ENCODE measurements at places on chromosomes 2 and 18.

- no peak for DNase-seq
Measured at GRCh38 chr18:23573626-23574431, 12.5 kb downstream of the NPC1 start.

DNA sequence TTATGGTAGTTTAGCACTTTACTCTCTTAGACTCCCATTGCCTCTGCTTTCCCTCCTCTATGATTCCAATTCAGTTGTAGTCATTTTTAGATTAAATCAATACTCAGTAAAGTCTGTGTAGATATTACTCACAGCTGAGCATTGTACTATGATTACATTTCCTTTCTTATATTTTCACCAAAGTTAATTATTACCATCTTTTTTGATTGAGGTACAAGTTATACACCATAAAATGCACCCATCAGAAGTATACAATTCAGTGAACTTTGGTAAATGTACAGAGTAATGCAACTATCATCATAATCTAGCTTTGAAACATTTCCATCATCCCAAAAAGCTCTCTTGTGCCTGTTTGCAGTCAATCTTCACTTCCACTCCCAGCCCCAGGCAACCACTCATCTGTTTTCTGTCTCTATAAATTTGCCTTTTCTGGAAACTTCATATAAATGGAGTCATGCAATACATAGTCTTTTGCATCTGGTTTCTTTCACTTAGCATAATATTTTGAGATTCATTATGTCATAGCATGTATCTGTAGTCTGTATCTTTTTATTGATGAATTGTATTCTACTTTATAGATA is 30.2 kb upstream of the ETAA1 start:
- DNase-seq = no peak

DNA sequence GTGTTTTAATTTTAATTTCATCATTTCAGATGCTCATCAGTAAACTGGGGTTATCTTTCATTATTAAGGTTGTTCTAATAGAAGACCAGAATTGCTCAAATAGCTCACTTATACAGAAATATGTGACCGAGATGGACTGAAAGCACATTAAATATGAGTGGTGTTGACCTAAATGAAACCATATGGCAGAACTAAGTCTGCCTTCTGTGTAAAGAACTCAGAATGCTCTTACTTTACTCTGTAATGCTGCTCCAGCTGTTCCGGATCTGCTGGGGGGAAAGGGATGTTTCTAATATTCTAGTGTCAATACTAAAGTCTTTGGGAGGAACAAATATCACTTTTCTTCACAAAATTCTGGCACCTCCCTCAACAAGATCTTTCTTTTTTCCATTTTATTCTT is 131.0 kb downstream of the DPP4 start:
- DNase-seq = no peak

DNA sequence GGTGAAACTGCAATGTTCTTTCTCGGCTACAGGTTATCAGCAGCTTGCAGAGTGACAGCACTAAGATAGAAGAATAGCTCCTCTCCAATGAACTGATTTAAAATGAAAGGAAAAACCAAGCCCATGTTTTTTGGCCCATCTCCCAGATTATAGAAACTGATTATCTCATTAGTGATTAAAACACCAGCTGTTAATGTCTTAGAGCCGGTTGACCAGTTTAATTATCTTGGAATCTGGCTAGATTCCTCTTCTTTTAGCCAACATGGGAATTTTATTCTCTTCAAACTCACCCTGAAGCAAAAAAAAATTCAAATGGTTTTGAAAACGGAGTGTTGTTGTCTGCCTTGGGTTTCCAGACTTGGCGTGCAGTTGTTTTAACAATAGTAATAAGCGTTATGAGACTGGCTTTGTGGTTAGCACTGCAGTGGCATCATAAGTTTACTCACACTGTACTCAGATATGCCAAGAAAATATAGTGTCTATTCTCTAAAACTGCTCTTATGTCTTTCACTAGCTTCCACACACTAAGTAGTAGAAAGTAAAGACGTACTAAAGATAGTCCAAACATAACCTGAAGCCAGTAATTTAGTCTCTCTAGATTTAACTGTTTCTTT is 665.3 kb downstream of the STK39 start:
- DNase-seq = no peak

DNA sequence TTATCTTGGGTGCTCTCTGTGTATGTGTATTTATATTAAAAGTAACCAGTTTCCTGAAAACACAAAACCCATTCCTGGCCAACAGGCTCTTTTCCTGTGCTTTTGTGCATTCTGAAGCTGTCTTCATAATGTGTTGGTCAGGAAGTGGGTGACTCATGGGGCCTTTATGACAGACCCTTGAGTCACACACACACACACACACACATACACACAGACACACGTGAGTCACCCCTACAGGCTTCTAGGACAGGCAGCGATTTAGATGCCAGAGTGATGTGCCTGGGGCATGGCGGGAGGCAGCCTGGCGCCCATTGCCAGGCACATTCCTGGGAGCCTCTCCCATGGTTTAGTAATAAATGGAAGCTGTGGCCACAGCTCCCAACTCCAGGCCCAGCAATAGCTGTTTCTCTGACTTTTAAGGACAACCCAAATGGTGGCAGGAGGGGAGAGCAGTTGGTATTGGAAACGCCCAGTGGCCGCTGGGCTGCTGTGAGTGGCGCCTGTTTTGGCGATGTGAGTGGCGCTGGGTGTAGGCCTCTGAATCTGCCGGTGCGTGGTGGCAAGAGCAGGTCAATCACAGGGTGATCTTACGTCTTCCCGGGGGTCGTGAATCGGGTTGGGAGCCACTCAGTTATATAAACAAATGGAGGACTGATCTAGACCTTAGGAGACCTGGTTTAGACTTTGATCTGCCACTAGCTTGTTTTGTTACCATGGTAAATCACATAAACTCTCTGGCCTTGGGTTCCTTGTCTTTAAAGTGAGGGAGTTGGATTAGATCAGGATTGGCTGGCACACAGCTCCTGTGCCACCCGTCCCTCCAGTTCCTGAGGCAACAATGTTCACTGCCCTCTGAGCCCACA is 150.7 kb upstream of the DLX2 start:
- peak; percentile 97 for DNase-seq

DNA sequence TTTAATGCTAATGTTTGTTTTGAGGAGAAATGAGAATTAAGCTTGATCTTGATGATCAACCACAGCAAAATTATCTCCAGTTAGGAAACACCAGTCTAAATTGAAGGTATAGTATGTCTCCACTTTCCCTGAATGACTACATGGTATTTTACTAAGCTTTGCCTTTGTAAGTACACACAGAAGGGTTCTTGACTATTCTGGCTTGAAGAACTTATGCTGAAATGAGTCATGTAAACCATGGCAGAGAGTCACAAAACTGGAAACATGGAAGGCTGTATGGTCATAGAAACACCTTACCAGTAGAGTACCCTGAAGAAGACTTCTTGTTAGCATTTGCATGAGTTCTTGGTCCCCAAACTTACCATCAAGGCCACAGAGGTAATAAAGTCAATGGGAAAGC is 250.5 kb downstream of the SLC8A1 start:
- no peak for DNase-seq

- no peak for DNase-seq
Measured at GRCh38 chr2:27715318-27716210, 51.9 kb downstream of the SLC4A1AP start.

- DNase-seq = no peak
Measured at GRCh38 chr2:119384971-119385370, 18.2 kb downstream of the DBI start.

DNA sequence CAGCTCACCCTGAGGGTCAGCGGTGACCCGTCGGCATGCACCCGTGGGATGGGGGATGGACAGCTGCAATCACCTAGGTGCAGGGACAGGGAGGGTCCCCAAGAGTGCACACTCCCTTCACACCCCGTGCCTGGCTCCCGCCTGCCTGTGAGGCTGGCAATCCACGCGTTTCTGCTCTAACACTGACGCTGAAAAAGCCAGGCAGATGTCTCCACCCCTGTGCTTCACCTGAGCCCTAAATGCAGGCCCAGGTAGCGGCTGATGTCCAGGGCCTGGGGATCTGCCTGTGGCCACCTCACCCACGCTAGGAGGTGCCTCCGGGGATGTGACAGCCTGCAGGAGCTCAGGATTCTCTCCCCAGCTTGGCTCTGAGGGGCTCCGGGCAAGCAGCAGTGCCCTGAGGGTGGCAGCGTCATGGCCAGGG is 212.0 kb upstream of the SALL3 start:
- no peak for DNase-seq

GRCh38 chr18:27428120-27428519 is 243.0 kb upstream of the CHST9 start:
- DNase-seq = no peak

GRCh38 chr2:113734185-113734584 is 22.3 kb downstream of the SLC35F5 start:
- DNase-seq = no peak

DNA sequence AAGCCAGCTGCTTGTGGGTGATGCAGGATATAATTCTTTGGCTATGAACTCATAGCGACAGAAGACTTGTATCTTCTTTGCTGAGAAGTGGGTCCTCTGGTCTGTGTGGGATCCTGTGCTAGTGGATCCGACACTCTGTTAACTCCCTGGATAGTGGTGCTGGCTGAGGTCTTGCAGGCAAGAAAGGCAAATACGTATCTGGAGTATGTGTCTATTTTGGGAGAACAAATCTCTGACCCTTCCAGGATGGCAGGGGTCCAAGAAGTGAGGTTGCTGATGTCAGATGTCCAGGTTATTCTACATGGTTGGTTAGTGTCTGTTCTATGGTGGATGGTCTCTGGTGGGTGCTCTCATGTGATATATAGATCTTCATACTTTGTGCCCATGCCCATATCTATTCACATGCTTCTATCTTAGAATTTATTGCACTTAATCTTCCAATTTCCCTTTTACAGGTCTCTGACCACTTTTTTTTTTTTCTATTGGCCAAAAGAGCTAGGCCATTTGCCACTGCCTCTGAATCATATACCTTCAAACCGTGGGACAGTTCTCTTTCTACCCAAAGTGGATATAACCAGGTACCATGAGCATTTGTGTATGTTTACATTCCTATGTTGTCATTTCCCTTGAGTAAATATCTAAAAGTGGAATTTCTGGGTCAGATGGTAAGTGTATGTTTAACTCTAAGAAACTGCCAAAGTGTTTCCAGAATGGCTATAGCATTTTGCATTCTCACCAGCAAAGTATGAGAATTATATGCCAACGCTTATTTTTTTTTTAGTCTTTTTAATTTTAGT is 45.1 kb upstream of the RBMS1 start:
- no peak for DNase-seq

GRCh38 chr2:206543073-206543472 is 99.2 kb upstream of the FAM237A start:
- DNase-seq = no peak

- no peak for DNase-seq
Measured at GRCh38 chr18:57618910-57619309, 2.7 kb downstream of the NARS1 start.

DNA sequence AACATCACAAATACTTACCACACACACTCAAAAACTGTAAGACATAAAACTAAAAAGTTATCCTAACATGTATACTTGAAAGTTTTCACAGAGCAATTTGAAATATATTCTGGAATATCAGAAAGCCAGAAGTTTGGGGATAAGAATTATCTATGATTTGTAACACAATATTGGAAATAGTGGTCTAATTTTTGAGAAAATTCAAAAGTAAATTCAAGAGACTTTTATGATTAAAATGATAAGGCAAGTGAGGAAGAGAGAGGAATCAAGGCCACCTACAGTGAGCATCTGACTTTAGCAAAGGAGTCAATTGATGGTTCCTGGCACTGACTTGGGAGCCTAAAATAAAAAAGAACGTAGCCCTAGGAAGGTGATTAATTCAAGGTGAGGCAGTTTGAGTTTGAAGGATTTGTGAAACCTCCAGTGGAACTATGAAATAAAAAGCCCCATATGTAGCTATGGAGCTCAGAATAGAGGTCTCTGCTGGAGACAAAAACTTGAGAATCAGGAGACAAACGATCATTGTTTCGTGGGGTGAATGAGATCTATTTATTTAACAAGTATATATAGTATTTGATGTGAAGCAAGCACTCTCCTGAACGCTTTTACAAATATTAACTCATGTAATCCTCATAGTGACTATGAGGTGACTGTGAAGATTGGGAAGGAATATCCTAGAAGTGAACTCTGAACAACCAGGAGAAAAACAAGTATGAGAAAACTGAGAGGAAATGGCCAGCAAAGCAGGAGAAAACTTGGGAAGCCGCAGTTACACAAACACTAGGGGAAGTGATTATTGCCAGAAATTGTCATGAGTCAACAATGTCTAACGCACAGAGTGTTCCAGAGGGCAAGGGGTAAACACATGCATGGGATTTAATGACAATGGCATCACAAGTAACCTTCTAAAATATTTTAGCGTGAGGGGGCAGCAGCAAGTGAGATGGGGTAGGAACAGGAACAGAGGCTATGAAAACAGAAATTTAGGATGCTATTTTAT is 12.8 kb downstream of the TFPI start:
- peak; percentile 94 for DNase-seq

DNA sequence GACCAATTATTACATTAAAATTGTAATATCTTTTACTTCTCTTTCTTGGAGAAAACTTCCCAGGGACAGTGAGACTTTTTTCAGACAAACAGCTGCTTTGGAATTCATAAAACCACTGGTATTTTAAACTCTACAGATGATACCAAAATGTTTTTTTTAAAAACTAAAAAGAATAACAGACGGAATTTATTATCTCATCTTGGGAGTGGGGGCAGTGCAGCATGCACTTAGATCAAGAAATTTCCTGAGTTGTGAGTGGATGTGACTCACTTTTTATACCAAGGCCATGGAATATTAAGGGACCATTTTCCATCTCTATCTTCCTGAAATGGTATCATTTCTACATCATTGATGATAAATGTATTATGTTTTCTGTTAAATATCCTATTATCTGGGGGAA is 422.8 kb upstream of the HNRNPA3 start:
- DNase-seq = no peak

DNA sequence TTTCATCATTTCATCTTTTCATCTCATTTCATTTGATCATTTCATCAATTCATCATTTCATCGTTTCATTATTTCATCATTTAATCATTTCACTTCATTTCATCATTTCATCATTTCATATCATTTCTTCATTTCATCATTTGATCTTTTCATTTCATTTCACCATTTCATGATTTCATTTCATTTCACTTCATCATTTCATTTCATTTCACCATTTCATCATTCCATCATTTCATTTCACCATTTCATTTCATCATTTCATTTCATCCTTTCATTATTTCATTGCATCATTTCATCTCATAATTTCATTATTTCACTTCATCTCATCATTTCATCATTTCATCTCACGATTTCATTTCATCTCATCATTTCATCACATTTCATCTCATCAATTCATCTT is 127.8 kb downstream of the ANKRD30BL start:
- no peak for DNase-seq

- DNase-seq = no peak
Measured at GRCh38 chr18:51171223-51171622, 26.3 kb downstream of the MEX3C start.

- DNase-seq = no peak
Measured at GRCh38 chr2:105764059-105764458, 19.3 kb downstream of the NCK2 start.

DNA sequence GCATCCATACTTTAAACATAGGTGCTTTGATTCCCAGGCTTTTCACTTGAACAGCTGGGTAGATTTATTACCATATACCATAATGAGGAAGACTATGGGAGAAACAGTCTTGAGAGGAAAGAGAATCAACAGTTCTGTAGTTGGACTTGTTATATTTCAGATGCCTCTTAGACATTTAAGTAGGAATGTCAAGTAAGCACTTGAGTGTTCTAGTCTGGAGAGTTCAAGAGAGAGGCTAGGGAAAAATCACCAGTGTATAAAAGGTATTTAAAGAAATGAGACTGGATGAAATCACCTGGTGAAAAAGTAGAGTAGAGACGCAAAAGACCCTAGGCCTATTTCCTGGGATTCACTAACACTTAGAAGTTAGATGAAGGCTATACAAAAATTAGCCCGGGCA is 13.5 kb upstream of the CCNT2 start:
- DNase-seq = no peak
